ENCODE measurements at places on chromosomes 3 and 15.

GRCh38 chr3:159586571-159587202, 401.9 kb upstream of the IL12A start:
- H3K27me3 ChIP-seq: no peaks in the 10 kb centered on the region
- no peak for DNase-seq
- H3K27ac ChIP-seq: no peak overlapping the region
- no peak overlapping the region for H3K4me3 ChIP-seq
- no peaks in the 10 kb centered on the region for H3K36me3 ChIP-seq
- no peaks in the 10 kb centered on the region for H3K4me1 ChIP-seq

DNA sequence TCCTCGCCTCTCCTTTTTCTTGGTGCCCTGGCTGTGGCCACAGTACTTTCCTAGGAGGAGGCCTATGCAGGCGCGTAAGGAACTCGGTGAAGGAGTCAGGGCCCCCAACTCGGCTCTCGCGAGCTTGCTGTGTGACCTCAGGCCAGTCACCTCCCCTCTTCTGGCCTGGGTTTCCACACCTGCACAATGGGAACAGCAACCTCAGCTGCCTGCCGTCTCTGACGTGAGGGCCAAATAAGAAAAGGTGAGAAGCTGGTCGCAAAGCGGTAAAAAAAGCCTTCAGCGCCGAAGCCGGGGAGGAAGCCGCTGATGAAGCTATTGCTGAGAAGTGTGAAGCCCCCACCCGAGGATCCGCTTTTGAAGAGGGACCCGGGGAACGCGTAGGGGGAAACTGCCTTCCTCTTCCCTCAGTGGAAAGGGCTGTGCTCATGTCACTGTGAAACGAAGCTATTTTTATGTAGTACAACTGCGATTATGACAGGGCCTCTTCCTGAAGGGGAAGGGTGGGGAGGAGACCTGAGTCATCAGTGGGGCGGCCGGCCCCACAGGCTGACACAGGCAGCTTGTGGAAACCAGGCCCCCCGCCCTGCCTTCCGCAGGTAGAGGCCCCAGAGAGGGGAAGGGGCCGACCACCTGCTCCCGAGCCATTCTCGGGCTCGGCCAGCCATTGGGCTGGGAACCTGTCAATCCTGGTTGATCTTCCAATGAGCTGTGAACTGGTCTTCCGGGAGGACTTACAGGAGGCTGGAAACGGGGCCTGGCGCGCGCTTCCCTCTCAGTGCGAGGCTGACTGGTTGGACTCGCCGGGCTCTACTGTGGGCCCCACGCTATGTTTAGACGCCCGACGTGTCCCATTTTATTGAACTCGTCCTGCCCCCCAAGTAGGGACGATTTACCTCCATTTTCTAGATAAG, 18.0 kb upstream of the ANKDD1A start:
- H3K36me3 ChIP-seq: no peaks in the 10 kb centered on the region
- DNase-seq: peak; percentile 95
- H3K27me3 ChIP-seq: no peaks in the 10 kb centered on the region

DNA sequence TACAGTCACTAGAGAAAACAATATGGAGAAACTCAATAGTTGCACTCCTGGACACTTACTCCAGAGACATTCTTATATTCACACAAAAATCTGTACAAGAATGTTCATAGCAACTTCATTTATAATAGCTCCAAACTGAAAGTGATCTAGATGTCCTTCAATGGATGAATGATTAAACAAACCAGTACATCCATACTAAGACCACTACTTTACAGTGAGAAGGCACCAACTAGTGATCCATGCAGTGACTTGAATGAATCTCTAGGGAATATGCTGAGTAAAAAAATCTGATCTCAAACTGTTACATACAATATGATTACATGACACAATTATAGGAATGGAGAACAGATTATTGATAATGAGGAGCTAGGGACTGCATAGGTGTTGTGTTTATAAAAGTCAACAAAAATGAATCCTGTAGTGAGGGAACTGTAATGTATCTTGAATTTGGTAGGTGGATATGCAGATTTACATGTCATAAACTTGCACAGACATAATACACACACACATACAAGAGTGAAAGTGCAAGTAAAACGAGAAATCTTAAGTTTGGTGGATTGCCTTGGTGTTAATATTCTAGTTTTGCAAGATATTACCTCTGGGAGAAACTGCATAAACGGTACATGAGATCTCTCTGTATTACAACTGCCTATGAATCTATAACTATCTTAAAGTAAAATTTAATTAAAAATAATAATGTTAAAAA, 85.7 kb downstream of the SPATA16 start:
- H3K27me3 ChIP-seq: no peaks in the 10 kb centered on the region
- no peak for DNase-seq
- no peak overlapping the region for H3K4me3 ChIP-seq

DNA sequence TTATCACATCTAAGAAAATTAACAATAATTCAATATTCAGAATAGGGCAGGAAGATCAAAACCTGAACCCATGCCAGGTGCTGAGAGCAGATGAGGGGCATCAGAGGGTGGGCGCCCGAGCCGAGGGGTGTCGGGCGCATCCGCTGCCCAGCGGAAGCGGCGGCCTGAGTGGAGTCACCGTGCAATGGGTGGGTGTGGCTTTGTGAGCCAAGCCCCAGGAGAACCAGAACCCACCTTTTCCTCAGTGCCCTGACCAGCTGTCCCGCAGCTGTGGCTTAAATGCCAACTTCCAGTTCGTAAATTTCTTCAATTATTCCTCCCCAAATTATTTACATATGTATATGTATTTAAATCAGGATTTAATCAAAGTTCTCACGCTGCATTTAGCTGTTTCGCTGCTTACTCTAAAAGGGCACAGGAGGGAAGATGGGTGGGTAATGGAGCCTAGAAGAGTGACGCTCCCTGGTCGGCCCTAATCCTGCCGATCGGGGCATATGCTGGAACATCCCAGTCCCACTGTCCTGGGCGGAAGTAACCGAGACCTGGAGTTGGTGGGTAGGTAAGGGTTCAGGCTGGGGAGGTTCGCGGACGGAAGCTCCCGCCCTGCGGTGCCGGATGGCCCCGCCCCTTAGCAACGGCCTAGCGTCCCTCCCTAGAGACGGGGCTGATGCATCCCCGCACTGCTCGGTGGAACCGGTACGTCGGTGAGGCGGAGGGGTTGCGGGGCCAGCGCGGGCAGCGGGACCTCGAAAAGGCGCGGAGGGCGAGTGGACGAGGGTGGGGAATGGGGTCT, 1.3 kb downstream of the DNAH1 start:
- H3K4me3 ChIP-seq: no peak overlapping the region
- peak; percentile 63 for DNase-seq
- no peaks in the 10 kb centered on the region for H3K27me3 ChIP-seq
- H3K36me3 ChIP-seq: no peaks in the 10 kb centered on the region

DNA sequence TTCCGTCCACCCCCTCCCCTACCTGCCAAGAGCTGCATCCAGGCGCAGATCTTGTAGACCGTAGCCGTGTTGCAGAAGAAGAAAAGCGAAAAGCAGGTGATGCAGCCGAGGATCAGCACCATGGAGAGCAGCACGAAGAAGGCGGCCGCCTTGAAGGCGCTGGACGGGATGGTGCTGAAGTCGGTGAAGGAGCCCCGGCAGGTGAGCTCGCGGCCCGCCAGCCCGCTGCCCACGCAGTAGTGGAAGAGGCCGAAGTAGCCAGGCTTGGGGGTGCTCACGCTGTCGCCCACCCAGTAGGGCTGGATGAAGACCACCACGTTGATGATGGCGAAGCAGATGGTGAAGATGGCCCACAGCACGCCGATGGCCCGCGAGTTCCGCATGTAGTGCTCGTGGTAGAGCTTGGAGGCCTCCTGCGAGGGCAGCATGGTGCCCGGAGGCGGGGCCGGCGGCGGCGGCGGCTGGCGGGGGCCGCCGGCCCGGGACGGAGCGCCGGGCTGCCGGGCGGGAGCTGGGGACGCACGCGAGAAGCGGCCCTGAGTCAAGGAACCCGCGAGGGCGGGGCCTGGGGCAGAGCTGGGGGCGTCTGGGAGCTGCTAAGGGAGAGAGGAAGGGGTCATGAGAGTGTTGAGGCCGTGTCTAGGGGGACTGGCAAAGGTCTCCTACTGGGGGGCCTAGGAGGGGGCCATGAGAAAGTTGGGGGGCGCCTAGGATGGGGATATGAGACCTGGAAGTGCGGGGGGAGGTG, 1.2 kb downstream of the LHFPL4 start:
- no peak overlapping the region for H3K27ac ChIP-seq
- H3K4me3 ChIP-seq: no peak overlapping the region
- no peaks in the 10 kb centered on the region for H3K4me1 ChIP-seq
- peaks cover 16% of the 10 kb centered on the region for H3K27me3 ChIP-seq
- no peaks in the 10 kb centered on the region for H3K36me3 ChIP-seq

DNA sequence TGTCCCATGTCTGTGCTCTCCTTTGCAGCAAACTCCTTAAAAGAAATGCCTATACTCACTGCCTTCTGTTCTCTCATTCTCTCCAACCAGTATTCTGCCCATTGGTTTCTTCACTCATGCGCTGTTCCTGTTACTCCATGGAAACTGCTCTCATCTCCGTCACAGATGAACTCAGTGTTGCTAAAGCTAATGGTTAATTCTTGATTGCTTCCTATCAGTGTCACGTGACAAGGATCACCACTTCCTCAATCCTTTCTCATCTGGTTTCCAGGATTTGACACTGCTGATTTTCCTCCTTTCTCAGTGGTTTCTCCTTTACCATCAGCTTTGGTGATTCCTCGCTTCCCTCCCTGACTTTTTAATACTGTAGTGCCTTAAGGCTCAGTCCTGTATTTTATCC, 2.6 kb downstream of the DPH3 start:
- no peak overlapping the region for H3K27ac ChIP-seq
- H3K36me3 ChIP-seq: peaks cover 12% of the 10 kb centered on the region
- peaks cover 4% of the 10 kb centered on the region for H3K4me1 ChIP-seq
- DNase-seq: no peak

- no peaks in the 10 kb centered on the region for H3K4me1 ChIP-seq
- H3K27me3 ChIP-seq: no peaks in the 10 kb centered on the region
- H3K27ac ChIP-seq: no peak overlapping the region
- no peaks in the 10 kb centered on the region for H3K36me3 ChIP-seq
These were observed 11.8 kb upstream of the SGO1 start for GRCh38 chr3:20197775-20198174.

GRCh38 chr3:141465221-141465620, 21.6 kb upstream of the RASA2 start:
- DNase-seq: no peak
- H3K4me3 ChIP-seq: no peak overlapping the region
- H3K36me3 ChIP-seq: no peaks in the 10 kb centered on the region
- H3K27ac ChIP-seq: no peak overlapping the region
- no peaks in the 10 kb centered on the region for H3K4me1 ChIP-seq

GRCh38 chr3:59832702-59833101, 782.9 kb upstream of the CFAP20DC start:
- no peaks in the 10 kb centered on the region for H3K36me3 ChIP-seq
- H3K27ac ChIP-seq: no peak overlapping the region
- H3K4me3 ChIP-seq: no peak overlapping the region
- no peaks in the 10 kb centered on the region for H3K4me1 ChIP-seq
- DNase-seq: no peak

- no peaks in the 10 kb centered on the region for H3K4me1 ChIP-seq
- H3K27ac ChIP-seq: no peak overlapping the region
- DNase-seq: no peak
- H3K36me3 ChIP-seq: no peaks in the 10 kb centered on the region
These were observed 14.7 kb downstream of the PPARG start for GRCh38 chr3:12303534-12303933.

- H3K36me3 ChIP-seq: no peaks in the 10 kb centered on the region
- H3K4me3 ChIP-seq: no peak overlapping the region
- H3K27ac ChIP-seq: no peak overlapping the region
- H3K27me3 ChIP-seq: no peaks in the 10 kb centered on the region
- no peak for DNase-seq
These were observed 514.0 kb downstream of the OCA2 start for GRCh38 chr15:27585041-27585640.

DNA sequence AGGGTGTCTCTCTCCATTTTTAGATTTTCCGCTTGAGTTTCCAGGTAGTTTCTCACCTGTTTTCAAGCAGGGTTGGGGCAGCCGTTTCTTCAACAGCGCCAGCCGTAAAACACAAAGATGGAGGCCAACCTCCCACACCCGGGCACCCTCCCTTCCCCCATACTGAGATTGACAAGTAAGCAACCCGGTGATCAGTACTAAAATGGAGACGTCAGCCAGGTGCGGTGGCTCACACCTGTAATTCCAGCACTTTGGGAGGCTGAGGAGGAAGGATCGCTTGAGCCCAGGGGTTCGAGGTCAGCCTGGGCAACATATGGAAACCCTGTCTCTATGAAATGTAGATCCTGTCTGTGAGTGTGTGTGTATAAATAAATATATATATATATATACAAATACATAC, 903 bp upstream of the ZSCAN2 start:
- H3K4me1 ChIP-seq: peaks cover 25% of the 10 kb centered on the region
- H3K4me3 ChIP-seq: no peak overlapping the region
- no peaks in the 10 kb centered on the region for H3K36me3 ChIP-seq

DNA sequence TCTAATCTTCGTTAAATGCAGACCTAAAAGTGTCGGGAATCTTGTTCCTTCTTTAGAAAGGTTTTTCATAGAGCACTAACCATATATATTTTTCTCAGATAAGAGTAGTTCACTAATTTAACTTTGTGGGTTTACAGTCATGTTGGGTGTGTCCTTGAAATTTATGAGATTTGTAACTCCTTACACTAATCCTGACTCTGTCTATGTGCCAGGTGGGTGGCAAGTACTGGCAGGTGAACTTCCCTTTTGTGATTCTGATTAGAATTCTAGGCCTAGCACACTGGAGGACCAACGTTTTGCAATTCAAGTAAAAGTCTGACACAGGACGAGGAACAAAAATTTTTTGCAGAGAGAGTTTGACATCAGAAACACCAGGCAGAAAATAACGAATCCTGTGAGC, 220.1 kb downstream of the P3H2 start:
- H3K36me3 ChIP-seq: no peaks in the 10 kb centered on the region
- H3K27ac ChIP-seq: no peak overlapping the region
- H3K27me3 ChIP-seq: no peaks in the 10 kb centered on the region
- no peak for DNase-seq
- H3K4me3 ChIP-seq: no peak overlapping the region

DNA sequence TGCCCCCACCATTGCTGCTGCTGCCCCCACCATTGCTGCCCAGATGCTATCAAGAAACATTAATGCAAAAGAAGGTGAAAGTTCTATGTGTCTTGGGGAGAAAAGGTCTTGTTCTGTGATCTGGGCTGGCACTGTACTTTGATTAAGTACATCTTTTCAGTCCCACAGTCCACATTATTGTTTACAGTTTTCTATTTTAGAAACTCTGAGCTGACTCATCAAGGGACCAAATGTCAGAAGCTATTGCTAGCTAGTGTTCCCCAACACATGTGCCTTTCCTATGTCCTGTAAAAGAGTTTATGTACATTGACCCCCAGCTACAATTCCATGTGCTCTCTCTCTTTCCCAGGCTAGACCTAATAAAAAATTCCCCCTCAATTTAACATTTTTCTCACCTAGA, 264.7 kb upstream of the NECTIN3 start:
- H3K36me3 ChIP-seq: no peaks in the 10 kb centered on the region
- no peaks in the 10 kb centered on the region for H3K4me1 ChIP-seq
- H3K27ac ChIP-seq: no peak overlapping the region
- DNase-seq: no peak

DNA sequence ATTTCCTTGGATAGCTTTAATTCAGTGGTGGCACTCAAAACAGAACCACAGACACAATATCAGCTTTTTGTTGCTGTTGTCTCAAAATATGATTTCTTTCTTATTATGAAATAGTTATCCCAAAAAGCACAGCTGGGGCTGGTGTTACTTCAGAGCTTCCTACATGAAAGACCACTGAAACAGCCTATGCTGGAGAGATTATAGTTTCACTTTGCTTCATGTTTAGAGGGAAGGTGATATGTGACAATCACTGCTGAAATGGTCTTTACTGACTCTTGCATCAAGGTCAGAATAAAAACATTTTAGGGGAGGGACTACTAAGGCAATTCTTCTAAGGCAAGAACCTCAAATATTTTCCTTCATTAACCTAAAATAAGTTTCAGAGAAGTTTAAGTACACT, 190.7 kb downstream of the TNIK start:
- no peak for DNase-seq
- H3K36me3 ChIP-seq: no peaks in the 10 kb centered on the region
- peaks cover 40% of the 10 kb centered on the region for H3K4me1 ChIP-seq
- H3K27me3 ChIP-seq: no peaks in the 10 kb centered on the region
- H3K27ac ChIP-seq: no peak overlapping the region
- peak overlapping the region; percentile 27 for H3K4me3 ChIP-seq

Measured in effector memory CD4-positive, alpha-beta T cell (primary cell).